ENCODE measurements at places on chromosomes 11 and 22.

- DNase-seq, result no peak
Measured at GRCh38 chr11:4183410-4184057, 88.9 kb downstream of the RRM1 start.

DNA sequence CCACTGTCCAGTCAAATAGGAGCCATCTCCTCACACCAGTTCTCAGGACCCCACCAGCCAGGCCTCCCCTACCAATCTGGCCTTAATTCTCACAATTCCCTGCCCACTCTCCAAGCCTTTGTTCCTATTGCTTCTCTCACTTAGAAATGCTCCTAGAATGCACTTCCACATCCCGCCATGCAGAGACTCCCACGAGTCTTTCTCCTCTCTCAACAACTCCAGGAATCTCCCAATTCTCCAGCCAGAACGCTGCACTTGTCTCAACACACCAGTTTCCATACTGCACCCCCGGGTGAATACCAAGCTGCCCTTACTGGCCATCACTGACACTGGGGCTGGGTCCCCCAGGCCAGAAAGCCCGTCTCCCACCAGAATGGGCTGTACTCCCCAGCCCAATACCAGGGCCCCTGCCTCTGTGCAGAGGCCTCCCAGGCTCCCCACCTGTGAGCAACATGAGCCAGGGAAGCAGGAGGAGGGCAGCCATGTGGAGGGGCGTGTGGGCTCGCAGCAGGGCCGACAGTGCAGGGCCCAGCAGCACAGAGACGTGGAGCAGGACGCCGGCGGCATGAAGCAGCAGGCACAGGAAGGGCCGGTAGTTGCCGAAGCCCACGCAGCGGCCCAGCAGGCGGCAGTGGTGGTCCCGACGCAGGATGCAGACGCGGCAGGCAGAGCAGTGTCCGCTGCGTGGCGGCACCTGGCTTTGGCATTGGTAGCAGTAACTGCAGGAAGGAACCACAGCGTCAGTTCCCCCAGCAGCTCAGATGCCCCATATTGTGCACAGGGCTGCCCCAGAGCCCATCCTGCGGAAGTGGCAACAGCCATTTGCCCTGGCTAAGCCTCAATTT, 2.4 kb downstream of the ZDHHC24 start:
- peak; percentile 38 for DNase-seq

- no peak for DNase-seq
Measured at GRCh38 chr11:57761301-57762234, at the start of gene CTNND1. TSS of gene CTNND1 (plus strand) at chr11:57761802. CDS start at chr11:57791479, 29,677 bp downstream.

DNA sequence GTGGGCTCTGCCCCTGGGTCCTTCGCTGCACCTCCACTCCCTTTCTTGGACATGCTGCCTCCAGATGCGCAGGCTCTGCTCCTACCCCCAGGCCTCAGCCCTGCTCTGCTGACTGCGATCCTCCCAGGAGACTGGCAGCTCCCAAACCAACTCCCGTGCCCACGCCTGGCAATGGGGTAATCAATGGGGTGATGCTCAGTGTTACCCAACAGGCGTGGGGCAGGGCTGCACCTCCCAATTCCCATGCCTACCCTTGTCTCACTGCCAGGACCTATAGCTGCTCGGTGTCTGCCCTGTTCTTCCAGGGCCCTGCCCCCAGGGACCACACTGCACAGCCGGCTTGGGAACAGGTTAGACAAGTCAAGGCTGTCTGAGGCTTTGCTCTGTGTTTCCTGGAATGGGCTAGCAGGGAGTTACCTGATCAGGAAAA, at the start of gene ALDH3B2:
Gene ALDH3B2 (minus strand): TSS at position 182 of the 430 bp plus-strand sequence. CDS start 7,688 bp downstream, outside the sequence.
- no peak for DNase-seq

DNA sequence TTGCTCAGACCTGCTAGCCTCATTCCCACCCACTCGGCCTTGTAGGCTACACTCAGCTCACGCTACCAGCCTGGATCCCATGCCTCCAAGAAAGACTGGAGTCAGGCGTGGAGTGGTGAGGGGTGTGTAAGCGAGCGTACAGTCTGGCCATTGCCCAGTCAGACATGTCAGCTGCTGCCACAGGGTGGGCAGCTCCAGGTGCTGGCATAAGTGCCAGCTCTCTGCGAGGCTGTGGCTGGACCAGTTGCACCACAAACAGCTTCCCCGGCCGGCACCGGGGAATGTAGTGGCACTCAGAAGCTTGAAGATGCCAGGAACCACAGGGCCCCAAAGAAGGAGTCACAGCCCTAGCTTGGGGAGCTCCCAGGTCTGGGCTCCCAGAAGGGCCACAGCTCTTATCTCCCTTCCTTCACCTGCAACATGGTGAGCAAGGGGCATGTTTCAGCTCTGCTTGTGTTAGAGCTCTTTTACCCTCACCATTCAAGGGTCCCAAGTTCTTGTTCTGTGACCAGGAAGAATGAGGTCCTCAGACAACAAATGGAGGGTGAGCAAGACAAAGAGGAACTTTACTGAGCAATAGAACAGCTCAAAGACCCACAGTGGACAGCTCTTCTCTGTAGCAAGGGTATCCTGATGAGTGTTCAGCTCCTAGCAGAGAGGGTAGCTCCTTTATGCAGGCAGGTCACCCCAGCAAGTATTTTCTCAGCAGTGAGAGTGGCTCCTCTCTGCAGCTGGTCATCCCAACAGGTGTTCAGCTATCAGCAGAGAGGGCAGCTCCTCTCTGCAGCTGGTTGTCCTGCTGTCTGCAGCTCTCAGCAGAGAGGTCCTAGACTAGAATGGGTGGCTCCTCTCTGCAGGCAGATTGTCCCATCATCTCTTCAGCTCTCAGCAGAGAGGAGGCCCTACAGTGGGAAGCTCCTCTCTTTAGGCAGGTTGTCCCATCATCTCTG, 6.0 kb downstream of the SBF2 start:
- DNase-seq, result no peak

GRCh38 chr22:21755851-21756284, 20.3 kb upstream of the YPEL1 start:
- peak; percentile 26 for DNase-seq

GRCh38 chr11:65064847-65065240, 6.5 kb upstream of the NAALADL1 start:
- DNase-seq, result no peak

DNA sequence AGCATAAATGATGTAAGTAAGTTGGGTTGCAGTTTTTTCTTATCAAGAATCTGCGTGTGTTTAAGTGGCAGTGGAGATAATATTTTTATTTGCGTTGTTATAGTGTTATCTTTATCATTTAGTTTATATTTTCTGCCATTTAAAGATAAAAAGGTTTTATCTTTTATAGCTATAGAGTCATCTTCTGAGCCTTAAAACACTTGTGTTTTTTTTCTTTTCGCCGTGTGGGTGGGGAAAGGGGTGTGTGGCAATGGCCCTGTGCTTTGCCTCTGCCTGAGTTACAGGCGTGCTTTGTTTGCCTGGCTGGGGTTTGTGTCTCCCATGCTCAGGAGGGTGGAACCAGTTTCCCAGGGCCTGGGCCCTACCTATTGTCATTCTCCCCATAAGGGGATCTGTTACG, 16.2 kb downstream of the ARHGEF12 start:
- no peak for DNase-seq

- DNase-seq, result no peak
Measured at GRCh38 chr22:28956506-28956905, 73.1 kb downstream of the ZNRF3 start.

- DNase-seq, result no peak
Measured at GRCh38 chr11:83181815-83182214, 11.7 kb upstream of the ANKRD42 start.

DNA sequence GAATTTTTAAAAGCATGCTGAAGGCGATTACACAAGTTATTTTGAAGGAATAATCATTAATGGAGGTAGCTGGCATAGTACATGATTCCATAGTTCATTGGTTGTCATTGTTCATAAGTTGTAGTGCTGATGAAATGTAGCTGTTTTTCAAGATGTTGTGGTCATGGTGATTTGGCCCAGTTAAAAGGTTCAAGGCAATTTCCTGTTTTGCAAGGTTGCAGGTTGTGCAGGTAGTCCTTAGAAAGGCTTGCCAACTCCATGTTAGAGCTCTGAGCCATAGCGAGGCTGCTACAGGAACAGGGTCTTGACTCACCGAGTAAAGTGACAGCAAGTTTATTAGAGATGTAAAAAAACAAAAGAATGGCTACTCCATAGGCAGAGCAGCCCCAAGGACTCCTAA, 95.8 kb upstream of the CHORDC1 start:
- DNase-seq, result no peak

Data from T-helper 2 cell treated with Interferon-gamma antibody and Interleukin-4, amounts not matched to agents 5 μg/mL and 100 μg/mL, for 36 hours (primary cell).